Fibroblast of the aortic adventitia (primary cell): ENCODE measurements at places on chromosomes 6 and 20.

GRCh38 chr6:29696147-29697125 lies 15.5 kb upstream of the ZFP57 start:
- DNase-seq: peak; percentile 19

- DNase-seq: no peak
These were observed 65.3 kb downstream of the MAP3K5 start for GRCh38 chr6:136726837-136727557.

DNA sequence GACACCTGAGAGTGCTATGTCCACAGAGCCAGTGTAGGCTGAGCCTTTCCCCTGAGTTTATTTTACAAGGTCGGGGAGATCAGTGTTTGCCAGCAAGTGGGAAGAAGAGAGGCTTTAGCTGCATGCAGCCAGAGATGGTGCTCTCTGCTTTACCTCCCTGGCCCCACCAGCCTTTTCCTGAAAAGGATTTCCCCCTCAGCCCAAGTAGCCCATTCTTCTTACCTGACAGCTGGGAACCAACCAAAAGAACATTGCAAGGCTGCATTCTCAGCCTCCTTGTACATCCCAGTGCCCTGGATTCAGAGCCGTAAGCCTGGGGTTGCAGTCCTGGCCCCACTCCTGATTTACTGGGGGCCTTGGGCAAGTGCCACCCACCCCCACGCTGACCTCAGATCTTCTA lies 16.9 kb downstream of the SNPH start:
- DNase-seq: no peak

- DNase-seq: no peak
These were observed 410.7 kb upstream of the JAG1 start for GRCh38 chr20:11084508-11084907.
